ENCODE measurements at places on chromosomes 2 and 18. TPM values are rescaled to one million over a fixed set of nuclear protein-coding genes. Genes with fewer than 3 reads are reported as not detected.

Gene MAP4K4
- 117 TPM for total RNA-seq

Gene GCKR
- 4.2 TPM for total RNA-seq

- no peak for DNase-seq
Observed at GRCh38 chr2:161416708-161417437, 776 bp downstream of the TBR1 start.

GRCh38 chr2:177029901-177030300 is 182.7 kb upstream of the HNRNPA3 start:
- DNase-seq: no peak

DNA sequence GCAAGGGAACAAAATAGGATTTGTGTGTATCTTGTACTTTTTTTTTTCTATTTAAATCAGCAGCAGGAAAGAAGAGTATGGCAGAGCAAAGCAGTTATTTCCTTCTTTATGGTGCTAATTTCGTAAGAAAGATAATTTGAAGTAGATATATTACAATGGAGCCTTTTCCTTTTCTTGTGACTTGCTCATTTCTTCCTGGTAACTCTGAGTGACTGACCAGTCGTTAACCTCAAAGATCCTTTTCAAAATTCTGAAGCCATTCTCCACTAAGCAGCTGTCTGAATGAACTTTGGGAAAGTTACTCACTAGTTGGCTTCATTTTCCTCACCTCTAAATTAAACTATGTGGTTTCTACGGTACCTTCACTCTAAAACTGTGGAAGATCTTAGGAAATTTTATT is 24.6 kb downstream of the AFTPH start:
- DNase-seq: no peak

Data from mesenteric fat pad (tissue), 1 donor.